RWPE1 (cell line): ENCODE measurements at places on chromosomes 12 and 14.

GRCh38 chr12:46562625-46563225 is 190.2 kb upstream of the SLC38A2 start:
- DNase-seq: no peak

- DNase-seq: no peak
These were observed 8.2 kb upstream of the HOXC6 start for GRCh38 chr12:54019924-54020590.

DNA sequence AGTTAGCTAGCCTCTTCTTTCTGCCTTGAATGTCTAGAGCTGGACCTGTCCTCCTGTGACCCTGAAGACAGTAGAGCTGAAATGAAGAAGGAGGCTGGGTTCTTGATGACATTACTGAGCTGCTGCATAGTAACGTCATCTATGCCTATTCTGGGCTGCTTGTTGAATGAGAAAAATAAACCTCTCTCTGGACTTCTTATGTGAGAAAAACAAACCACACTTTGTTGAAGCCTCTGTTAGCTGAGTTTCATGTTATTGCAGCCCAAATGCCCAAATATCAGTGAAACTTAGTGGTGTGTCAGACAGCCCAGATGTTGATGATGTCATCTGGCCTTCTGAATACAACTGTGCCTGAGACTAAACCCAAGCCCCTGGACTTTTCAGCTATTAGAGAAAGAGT is 67.0 kb upstream of the MAX start:
- no peak for DNase-seq

DNA sequence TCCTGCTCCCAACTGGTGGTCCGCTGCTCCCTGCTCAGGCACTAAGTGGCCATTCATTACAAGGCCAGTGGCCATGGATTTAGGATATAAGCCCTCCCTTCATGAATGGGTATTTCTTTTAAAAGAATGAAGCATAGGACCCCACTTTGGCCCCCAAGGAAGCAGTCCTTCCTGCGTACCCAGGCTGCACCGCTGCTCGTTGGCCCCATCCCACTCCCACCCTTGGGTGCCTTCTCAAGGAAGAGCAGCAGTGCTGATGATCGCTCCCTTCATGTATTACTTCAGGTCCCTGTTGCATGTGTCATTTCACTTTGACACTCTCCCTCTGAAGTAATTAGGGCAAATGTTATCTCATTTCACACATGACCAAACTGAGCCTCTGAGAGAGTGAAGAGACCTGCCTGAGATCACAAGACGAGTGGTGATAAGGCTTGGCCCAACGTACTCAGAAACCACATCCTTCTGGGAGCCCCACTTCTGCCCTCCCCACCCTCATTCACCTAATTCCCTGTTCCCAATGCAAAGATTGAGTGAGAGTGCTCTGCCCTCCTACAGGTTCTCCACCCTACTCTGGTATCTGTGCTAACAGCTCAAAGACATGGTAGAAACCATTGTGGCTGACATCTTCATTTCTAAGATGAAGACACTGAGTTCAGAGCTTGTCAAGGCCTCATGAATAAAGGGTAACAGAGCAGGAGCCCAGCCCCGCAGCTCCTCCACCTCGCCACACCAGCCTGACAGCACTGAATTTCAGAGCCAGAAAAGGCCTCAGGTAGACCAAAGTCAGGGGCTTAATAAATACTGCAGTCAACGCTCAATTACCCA is 10.3 kb upstream of the KRT2 start:
- DNase-seq: no peak

DNA sequence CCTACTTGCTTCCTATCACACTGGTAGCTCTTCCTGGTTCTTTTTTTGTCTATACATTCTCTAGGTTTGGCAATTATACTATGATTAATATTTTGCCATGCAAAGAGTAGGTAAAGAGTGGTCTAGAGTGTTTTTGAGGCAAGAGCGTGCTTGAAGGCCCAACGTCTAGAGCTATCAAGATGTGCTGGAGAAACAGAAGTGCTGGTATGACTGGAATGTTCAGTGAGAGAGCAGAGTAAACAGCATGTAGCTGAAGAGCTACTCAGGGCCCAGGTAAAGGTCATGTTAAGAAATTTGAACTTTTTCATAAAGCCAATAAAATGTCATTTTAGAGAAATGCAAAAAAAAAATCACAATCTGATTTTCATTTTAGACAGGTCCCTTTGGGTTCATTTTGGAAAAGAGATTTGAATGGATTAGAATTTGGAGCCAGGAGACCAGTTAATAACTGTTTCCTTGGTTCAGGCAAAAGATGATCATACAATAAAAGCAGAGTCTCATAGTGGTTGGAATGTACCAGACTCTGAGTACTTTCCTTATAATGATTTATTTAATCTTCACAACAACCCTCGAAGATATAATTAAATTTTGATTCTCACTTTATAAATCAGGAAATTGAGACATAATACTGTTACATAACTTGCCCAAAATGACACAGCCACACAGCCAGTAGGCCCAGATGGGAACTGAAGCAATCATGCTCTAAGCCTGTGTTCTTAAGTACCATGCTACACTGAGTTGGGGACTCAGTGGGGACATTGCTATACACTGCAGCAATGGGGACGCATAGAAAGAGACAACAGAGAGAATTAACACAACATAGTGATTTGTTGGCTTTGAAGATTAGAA is 350.1 kb downstream of the NELL2 start:
- DNase-seq: no peak

DNA sequence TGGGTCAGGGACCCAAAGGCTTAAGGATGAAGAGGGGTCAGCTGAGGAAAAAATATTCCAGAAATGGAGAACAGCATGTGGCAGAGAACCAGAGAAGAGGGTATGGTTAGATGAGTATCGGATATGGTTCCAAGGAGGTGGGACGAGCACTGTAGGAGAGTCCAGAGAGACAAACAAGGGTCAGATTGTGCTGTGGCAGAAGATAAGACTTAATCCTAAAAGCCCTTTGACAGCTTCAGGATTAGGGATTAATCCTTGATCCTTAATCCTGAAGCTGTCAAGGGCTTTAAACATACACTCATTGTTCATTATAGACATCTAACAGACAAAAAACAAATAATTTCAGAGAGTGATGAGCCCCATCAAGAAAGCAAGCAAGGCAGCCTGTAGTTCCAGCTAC is 124.0 kb downstream of the SPTSSA start:
- DNase-seq: no peak

GRCh38 chr14:79011091-79011919 is 841.1 kb downstream of the NRXN3 start:
- peak; percentile 63 for DNase-seq

DNA sequence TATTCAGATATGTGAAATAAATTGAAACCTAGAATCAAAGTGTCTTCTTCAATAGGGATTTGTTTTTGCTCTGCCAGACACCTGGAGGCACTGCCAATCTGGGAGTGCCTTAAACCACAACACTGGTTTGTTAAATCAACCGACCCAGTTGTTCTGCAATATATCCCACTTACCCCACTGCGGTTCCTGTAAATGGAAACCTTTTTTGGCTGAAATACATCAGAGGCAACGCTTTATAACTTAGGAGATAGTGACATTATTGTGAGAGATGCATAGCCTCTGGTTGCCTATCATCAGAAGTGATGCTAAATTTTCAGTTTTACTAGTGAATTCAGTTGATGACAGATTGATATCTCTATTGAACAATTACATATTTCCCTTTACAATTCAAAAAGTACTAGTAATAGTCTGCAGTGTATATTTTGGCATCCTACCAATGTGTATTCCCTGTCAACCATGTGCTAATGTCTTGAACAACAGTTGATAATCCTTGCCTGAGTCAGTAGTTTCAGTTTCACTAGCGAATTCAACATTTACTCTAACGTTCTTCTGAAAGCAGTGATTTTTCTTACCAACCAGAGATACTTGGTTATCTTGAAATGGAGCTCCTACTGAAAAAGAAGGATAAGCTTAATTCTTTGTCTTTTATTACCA is 30.5 kb downstream of the PPP2R5C start:
- peak; percentile 62 for DNase-seq

DNA sequence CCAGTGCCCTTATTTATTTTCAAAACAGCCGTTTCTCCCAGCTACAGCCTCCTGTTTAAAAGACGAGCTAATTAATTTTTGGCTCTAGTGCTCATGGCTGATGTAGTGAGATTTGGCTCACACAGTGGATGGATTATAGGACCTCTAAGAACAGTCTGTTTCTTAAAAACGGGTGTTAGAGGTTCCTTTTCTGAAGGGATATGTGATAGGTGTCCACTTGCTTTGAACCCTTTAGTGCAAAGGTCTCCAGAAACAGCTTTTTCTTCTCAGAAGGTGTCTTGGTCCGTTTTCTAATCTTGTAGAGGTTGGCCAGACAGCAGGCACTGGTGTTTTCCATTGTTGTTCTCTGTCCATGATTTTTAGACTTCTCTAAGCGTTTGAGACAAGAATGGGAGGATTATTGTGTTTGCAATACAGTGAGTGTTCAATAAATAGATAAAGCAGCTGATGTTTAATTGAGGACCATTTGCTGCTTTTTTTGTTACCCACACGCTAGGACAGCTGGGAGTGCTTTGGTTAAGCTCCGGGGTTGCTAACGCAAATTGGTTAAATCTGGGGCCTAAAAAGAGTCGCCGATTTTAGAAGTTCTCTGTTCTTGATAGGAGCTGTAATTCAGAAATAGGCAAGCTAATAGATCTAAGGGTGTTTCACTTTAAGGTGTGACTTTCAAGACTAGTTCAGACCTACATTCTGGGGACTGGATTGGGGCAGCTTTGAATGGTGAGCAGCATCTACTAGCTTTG is 1.0 kb downstream of the BORCS5 start:
- DNase-seq: no peak

DNA sequence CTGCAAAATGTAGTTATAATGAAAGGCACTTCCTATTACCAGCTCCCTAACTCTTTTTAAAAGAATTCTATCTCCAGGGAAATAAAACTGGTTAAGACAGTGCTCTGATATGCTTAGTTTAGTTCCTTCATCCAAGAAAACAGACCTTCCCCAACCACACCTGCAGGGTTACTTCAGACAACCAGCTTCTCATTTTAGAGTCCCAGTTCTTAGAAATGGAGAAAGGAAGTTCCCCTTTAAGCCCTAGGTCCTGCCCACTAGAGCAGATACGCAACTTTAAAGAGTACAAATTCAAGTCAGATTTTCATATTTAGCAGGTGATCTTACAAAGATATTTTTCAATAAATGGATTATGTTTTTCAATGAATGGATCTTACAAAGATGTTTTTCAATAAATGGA is 4.4 kb upstream of the WSB2 start:
- no peak for DNase-seq

GRCh38 chr12:108812324-108812723 is 45.1 kb downstream of the SSH1 start:
- DNase-seq: no peak

DNA sequence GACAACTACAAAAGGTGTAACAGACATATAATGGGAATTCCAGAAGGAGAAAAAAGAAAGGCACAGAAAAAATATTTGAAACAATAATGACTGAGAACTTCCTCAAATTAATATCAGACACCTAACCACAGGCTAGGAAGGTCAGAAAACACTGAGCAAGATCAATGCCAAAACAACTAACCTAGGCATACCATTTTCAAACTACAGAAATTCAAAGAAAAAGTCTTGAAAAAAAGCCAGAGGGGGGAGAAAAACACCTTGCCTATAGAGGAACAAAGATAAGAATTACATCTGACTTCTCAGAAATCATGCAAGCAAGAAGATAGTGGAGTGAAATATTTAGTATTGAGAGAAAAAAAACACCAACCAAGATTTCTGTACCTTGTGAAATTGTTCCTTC is 77.8 kb downstream of the RIN3 start:
- DNase-seq: no peak

- DNase-seq: no peak
These were observed 67.5 kb downstream of the ETV6 start for GRCh38 chr12:11716794-11717518.

DNA sequence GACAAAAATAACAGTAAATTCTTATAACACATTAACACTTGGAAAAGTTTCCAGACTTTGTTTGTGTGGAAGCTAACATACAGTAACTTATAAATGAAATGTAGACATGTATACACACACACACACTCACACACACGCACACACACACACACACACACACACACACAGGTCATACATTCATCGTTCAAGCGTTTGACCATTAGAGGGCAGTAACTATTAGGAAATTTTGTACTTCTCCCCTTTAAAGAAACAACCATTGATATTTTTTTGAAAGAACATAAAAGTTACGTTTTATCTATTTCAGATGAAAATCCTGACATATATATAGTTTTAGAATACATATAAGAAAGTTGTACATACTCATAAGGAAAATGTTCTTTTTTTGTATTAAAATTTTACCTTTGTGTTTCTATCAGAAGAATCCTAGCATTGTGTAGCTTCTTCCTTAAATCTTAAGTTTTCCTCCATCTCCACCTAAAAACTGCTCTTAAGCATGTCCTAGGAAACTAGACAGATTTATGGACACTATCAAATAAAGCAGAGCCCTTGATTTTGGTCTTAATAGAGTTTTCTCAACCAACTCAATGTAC is 29.0 kb downstream of the PTPRQ start:
- peak; percentile 24 for DNase-seq

DNA sequence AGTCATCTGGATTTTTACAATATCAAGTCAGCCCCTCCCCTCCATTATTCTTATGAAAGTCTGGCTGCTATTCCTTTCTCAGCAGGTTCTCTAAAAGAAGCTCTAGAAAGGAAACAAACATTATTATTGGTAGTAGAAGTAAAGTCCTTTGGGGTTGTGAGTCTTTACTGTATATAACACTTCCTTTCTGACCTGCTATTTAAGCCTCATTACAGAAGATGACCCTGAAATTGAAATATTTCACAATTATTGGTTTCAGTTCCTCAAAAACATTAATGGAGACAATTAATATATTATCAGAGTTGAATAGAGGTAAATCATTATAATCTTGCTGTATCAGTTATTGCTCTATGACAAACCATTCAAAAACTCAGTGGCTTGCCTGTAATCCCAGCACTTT is 19.3 kb downstream of the PLEKHA5 start:
- no peak for DNase-seq

- no peak for DNase-seq
These were observed 136.2 kb downstream of the SLCO1B3 start for GRCh38 chr12:20946732-20947131.
